ENCODE measurements at places on chromosomes 16 and 17.

- DNase-seq, result peak; percentile 93
Measured at GRCh38 chr16:70380919-70381603, 34.4 kb downstream of the DDX19A start.

GRCh38 chr17:75502721-75503329 lies 12.5 kb downstream of the CASKIN2 start:
- DNase-seq, result no peak

DNA sequence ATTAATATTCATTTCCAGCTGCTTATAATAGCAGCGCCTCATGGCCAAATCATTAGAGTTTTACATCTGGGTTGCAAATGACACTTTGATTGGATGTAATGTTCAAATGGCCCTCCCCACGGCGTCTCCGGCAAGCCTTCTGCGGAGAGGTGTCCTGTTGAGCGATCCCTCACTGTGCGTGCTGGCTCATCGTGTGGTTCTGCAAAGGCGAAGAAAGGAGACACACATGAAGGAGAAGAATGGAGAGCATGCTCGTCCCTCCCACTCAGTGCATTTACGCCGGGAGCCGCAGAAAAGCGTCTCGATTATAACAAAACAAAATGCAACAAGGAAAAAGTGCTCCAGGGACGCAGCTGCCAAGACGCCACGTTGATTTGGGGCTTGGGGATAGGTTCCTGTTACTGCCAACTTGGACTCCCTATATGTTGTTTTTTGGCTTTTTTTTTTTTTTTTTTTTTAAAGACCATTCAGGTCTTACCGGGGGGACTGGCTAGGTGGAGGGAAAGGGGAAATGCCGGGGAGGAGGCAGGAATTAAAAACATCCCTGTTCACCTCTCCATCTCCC lies 117.6 kb downstream of the C16orf78 start:
- DNase-seq, result no peak

DNA sequence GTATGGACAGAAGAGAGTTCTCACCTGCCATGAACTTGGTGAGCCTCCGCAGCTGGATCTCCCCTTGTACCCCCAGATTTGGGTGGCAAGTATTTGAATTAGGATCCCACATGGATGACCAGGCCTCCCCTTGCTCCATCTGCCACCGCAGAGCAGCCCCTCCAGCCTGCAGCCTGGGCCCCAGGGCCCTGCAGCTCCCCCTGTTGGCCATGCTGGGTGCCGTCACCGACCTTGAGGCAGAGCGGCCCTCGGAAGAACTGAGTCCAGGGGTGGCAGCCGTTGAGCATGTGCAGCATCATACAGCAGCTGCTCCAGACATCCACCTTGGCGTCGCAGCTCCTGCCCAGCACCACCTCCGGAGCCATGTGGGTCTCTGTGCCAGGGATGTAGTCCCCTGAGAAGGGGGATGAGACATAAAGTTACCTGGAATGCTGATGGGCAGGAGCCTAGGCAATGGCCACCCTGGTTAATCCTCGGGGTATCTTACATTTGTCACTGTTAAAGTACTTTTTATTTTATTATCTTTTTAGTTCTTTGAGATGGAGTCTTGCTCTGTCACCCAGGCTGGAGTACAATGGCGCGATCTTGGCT lies 9.0 kb upstream of the SPATA32 start:
- DNase-seq, result peak; percentile 63

- DNase-seq, result no peak
Measured at GRCh38 chr16:51236583-51236982, 85.5 kb upstream of the SALL1 start.

GRCh38 chr16:31696968-31697743 lies 169.5 kb downstream of the AHSP start:
- DNase-seq, result no peak

- DNase-seq, result no peak
Measured at GRCh38 chr17:79798299-79799173, 1.7 kb upstream of the CBX8 start.

- DNase-seq, result no peak
Measured at GRCh38 chr17:33560165-33560564, 267.1 kb upstream of the ASIC2 start.

DNA sequence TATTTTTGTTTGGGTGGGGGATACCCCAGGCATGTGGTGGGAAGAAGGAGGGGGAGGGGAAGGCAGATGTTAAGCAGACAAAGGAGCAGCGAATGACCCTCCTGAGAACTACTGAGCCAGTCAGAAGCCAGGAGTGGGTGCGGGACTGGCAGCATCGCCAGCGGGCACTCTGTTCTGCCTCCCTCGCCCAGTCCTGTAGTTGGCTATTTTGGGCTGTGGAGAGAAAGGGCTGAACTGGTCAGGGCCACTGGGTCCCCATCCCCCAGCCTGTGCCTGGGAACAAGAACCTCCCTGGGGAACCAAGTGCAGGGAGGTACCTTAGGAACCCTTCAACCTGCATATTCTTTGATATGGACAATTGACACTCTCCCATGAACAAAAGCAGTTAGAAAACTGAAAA lies 6.4 kb downstream of the LRRC3C start:
- no peak for DNase-seq

DNA sequence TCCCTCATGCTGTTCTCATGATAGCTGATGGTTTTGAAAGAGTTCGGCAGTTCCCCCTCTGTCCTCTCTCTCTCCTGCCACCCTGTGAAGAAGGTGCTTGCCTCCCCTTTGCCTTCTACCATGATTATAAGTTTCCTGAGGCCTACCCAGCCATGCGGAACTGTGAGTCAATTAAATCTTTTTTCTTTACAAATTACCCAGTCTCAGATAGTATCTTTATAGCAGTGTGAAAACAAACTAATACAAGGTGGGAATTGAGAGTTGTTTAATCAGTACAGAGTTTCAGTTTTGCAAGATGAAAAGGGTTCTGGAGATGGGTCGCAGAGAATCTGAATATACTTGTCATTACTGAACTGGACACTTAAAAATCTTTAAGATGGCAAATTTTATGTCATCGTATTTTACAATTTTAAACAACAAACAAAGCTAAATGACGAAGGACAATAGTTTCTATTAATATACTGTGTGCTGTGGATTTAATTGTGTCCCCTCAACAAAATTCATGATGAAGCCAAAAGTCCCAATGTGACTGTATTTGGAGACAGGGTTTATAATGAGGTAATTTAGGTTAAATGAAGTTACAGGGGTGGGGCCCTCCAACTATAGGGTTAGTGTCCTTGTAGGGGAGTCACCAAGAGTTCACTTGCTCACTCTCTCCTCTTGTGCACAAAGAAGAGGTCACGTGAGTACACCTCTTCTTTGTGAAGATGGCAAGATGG lies 4.4 kb downstream of the MT3 start:
- DNase-seq, result no peak

DNA sequence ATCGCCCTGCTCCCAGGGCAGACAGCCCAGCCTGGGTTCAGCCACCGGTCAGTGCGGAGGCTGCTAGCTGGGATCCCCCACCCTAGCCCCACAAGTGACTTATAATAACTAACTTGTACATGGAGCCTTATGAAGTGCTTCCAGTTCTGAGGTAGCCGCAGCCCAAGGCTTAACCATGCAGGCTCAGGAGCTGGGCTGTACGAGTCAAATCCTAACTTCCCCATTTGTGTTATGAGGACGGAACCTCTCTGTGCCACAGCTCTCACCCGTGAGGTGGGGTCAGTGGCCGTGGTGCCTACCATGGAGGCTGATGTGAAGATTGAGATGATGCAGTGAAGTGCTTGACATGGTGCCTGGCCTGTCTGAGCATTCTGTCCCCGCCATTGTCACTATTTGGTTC lies 27.8 kb upstream of the GOSR2 start:
- no peak for DNase-seq

GRCh38 chr16:87780385-87780989 lies 14.7 kb upstream of the KLHDC4 start:
- DNase-seq, result no peak

DNA sequence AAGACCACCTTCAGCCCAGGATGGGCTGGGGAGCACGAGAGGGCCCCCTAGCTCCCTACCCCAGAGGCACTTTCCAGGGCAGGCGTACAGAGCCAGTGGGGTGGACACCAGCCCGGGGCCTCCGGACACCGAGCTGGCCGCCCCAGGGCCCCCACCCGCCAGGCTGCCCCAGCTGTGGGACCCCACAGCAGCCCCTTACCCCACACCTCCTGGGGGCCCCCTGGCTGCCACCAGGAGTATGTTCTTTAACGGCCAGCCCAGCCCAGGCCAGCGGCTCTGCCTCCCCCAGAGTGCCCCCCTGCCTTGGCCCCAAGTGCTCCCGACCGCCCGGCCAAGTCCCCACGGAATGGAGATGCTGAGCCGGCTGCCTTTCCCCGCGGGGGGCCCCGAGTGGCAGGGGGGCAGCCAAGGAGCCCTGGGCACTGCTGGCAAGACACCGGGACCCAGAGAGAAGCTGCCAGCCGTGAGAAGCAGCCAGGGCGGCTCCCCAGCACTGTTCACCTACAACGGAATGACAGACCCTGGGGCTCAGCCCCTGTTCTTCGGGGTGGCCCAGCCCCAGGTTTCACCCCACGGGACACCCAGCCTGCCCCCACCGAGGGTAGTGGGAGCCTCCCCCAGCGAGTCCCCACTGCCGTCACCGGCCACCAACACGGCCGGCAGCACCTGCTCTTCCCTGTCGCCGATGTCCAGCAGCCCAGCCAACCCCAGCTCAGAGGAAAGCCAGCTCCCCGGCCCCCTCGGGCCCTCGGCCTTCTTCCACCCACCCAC lies 24.3 kb upstream of the ZFPM1 start:
- DNase-seq, result no peak

DNA sequence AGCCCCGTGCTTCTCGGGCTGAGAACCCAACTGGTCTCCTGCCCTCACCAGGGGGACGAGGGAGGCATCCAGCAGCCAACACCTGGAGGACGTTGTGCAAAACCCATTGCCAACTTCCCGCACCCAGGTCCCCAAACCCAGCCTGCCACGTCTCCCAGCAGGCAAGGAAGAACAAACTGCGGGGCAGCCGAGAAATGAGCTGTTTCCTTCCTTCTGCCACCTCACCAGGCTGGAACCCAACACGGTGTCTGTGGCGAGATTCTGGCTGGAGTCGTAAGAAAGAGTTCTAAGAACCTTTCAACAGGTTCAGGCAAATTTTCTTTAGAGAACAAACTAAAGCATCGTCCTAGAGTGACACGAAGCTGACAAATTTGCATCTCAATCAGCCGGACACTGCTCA lies 3.6 kb downstream of the SLC43A2 start:
- no peak for DNase-seq

DNA sequence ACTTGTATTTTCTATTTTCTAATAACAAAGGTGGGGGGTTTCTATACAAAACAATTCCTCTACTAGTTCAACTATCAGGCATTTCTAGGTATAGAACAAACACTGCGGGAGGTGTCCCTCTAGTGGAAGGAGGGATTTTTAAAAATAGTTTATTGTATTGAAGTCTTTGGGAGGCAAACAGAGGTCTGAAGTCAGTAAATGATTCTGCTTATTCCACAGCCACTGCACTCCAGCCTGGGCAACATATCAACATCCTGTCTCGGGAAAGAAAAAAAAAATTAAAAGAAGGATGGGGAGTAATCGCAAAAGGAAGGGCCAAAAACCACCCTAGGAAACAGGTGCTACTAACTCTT lies 648 bp upstream of the ERCC4 start:
- DNase-seq, result no peak

DNA sequence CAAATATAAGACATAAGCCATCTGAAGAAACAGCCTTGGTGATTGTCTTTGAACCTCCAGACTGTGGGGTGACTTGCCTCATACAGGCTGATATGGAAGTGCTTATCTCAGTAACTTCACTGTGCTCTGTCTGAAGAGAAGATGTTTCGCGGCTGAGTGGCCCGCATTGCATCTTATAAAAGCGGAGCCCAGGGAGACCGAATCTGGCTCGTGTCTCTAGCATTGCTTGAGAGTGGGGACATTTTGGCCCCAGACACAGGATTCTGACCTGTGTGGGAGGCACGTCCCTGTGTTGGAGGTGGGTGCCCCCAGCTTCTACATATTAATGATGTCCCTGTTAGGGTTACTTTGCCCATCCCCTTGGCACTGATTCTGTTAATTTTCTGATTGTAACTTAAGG lies 66.4 kb downstream of the METRNL start:
- no peak for DNase-seq

DNA sequence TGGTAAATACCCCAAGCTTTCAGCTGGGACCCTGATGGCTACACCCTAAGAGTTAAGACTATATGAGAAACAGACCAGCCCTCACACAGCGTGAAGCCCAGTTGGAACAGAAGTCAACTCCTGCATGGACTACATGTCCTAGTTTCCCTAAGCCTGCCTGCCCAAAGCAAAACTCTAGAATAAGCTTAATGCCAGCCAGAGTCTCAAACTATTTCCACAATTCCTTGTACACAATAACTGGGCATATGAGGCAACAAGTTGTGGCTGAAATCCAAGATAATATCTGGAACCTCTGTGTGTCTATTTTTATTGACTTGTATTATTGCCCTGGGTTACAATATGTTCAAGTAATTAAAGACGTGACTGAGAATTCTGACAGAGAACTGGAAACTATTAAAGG lies 19.4 kb downstream of the MYH10 start:
- DNase-seq, result no peak

DNA sequence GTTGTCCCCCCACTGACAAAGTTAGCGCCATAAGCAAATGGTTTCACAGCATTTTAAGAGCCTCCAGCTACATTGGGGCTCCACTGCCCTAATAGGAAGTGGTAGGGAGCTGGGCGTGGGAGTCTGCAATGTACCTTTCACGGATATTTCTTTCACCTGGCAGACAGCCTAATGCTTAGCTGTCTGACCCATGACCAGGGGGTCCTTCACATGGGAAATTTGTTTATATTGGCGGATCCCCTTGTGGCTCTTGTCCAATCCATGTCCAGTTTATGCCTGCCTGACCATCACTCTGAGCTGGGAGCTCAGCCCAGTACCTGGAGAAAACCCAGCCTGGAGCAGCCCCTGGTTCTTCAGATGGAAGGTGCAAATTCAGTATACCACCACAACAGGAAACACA lies 145.0 kb downstream of the ZNF18 start:
- no peak for DNase-seq

DNA sequence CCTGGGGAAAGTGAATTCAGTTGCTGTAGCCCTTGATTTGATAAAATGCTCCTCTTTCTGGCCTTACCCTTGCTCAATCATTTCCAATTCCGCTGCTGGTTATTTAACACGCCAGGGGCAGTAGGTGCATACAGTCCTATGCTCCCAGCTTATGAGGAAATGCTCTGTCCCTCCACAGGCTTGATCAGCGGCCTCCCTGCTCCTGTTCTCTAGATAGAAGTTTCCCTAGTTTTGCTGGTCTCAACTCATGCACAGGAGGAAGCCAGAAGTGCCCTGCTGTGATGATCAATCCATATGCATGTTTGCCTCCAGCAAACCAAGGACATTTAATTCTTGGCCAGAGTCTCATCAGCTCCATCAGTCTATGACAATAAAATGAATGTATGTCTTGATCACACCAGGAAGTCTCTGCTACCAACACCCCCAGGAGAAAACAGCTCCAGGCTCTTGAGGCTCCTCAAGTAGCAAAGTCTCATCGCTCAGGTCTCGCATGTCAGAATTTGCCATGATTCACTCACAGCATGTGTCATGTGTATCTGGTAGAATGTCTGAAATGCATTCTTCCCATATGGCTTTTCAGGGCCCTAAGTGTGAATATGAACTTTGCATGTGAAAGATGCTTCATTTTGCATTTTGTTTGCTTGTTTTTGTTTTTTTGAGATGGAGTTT lies 208.9 kb downstream of the CDH13 start:
- DNase-seq, result no peak
